Right ventricle myocardium superior (tissue), 1 donor: ENCODE measurements at places on chromosomes 2 and 18.

DNA sequence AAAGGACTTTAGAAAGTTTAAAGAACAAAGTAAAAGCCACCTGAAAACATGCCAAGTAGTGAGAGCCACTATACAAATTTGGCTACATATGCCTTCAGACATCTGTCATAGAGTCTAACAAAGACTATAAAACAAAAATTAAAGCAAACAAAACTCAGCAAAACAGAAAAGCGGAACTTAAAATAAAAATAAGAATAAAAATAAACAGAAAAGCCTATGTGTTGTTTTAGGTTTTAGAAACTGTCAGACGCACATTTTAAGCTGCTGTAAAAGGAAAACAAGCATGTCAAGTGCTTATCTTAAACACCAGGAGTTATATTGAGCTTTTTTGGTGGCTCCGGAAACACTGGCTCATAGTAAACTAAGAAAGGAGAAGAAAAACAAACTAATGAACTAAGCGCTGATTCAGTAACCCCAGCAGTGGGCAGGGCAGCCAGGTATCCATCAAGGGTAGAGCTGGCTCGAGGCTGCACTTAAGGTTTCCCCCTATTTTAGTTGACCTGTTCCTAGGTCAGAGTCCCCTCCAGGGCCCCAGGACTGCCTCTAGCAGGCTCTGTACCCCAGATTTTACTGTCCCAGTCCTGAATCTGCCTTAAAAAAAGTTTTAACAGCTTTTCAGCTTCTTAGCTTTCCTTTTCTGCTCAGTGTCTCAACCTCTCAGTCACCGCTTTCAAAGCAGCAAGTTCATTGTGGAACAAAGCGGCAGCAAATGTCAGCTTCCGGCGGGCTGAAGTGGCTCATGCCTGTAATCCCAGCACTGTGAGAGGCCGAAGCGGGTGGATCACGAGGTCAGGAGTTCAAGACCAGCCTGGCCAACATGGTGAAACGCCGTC lies 15.4 kb upstream of the RMC1 start:
- no peak for DNase-seq

DNA sequence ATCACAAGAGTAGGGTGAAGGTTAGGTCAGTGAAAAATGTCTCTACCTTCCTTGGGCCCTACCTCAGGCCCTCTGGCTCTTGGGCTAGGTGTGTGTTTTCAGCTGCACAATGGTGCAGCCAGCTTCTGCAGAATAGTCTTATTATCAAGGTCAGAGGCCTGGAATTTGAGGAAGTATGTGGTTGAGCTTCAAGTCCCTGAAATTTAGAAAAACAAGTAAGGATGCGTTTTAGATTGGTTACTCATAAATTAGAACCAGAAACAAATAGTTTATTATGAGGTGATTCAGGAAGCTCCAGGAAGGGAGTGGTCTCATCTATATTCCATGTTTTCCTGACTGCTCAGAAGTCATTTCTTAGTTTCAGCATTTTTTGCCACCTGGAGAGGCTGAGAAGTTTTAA lies 204.2 kb upstream of the CELF4 start:
- DNase-seq, result no peak

GRCh38 chr2:230798769-230799399 lies 65.9 kb upstream of the ITM2C start:
- no peak for DNase-seq

DNA sequence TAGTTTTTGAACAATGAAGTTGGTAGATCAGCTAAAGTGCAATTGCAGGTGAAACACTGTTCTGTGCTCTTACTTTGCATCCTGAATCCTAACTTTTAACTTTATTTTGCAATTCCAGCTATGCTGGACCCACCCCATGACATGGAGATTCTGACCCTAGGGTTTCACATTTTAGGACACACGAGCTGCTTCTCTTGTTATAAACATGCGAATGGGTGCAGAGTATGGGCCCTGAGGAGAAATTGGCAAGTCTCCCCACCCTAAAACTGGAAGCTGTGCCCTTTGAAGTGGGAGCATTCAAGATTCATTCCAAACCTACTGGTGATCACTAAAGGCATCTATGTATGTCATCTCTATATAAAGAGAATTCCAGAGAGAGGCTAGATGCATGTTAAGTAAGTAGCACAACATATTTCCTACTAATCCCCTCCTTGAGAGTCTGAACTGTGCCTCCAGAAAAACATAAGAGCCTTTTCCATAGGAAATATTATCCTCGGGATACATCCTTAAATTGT lies 794.3 kb upstream of the ZEB2 start:
- DNase-seq, result no peak

DNA sequence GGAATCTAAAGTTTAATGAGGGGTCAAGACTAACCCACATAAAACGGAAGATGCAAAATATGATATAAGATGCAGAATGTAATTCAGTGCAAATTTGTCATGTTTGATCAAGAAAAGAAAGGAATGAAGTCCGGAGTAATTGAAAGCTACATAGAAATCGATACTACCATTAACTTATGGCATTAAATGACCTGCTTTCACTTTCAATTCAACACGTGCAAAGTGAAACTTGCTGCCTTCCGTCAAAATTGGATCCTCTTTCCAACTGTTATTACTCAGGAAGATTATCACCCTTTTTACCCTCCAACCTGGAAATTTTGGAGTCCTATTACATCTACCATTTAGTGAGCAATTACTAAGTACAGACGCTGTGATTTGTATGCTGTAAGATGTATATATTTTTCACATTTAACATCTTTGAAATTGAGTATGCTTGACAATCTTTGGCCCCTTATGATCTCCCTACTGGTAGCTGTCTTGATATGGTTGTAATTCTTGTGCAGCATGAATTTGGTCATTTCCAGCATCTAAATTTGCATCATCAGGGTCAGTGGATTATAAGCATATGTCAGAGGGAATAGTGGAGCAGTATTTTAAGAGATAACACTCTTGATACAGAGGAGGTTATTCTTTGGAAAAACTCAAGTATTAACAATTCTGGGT lies 18.6 kb downstream of the UNC80 start:
- no peak for DNase-seq

GRCh38 chr2:70946832-70947442 lies 11.2 kb downstream of the ATP6V1B1 start:
- DNase-seq, result no peak

DNA sequence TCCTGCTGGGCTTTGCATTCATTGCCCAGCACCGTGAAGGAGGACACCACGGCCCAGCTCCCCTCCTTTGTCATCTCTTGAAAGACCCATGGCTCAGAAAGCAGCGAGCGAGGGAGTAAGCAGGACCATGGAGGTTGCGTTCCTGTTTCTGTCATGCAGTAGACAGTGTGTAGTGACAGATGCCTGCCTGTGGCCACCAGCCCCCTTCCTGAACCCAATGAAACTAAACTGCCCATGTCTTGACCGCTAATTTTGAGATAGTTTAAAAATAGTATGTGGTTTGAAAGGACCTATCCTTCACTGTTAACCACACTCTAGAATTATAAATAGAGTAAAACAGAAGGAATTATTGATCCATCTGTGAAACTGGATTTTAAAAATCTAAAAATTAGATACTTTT lies 88.2 kb downstream of the ASAP2 start:
- no peak for DNase-seq

- DNase-seq, result no peak
Measured at GRCh38 chr2:151423760-151424159, 14.1 kb downstream of the RIF1 start.

- no peak for DNase-seq
Measured at GRCh38 chr2:3216841-3217495, 160.7 kb downstream of the EIPR1 start.

DNA sequence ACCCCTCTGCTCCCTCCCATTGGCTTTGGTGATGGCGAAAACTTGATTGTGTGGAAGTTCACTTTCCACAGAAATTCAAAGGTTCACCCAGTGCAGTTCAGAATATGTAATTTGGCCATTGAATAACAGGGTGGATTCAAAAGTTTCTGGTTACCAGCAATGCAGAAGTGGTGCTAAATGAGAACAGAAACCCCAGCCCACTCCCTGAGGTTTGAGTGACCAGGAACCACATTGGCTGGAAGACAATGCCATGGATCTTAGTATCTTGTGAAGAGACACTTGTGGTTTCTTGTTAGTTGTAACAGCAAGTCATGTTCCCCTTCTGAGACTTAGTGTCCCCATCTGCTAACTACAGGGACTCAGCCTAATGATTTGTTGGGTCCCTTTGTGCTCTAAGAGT lies 49.8 kb downstream of the QPCT start:
- no peak for DNase-seq

DNA sequence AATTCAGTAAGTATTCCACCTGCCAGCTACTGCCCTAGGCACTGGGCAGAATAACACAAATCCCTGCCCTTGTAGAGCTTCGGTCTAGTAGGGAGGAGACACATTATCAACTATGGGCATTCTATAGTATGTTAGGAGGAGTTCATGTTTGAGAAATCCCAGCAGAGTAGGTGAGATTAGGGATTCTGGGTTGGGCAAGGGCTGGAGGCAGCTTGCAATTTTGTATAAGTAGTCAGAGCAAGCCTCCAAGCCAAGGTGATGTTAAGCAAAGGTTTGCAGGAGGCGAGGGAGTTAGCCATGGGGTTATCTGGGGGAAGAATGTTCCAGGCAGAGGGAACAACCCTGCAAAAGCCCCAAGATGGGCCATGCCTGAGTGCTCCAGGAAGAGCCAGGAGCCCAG lies 187.9 kb upstream of the HS6ST1 start:
- DNase-seq, result no peak

DNA sequence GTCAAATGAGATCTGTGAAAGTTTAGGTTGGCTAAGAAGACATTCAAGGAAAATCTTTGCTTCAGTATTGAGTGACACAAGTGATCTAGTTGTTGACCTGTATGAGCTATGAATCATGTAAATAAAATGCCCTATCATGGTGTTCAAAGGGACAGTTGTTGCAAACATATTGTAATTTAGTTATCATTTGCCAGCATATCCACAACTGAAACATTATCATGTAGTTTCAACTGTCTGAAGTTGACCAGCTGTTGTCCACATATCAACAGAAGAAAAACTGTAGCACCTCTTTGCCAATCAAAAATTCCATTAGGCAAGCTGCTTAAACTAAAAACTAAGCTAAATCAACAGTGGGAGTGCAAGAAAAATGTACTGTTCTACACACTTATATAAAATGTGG lies 527.1 kb upstream of the NRXN1 start:
- DNase-seq, result no peak

DNA sequence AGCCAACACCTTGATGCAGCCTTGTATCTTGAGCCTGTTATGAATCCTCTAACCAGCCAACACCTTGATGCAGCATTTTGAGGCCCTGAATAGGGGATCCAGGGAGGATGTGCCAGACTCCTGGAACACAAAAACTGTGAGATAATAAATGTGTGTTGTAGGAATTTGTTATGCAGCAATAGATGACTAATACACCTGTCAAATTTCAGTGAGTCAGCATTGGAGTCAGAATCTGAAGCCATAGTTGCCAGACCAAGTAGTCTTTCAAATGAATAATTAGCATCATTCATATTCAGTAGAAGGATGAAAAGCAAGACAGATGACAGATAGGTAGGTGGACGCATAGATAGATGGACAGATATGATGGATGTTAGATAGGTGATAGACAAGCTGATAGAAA lies 942.5 kb upstream of the SLC39A10 start:
- DNase-seq, result no peak

- no peak for DNase-seq
Measured at GRCh38 chr18:11480692-11481091, 128.7 kb upstream of the SLC35G4 start.

GRCh38 chr2:25160376-25160775 lies 8.0 kb downstream of the POMC start:
- no peak for DNase-seq

DNA sequence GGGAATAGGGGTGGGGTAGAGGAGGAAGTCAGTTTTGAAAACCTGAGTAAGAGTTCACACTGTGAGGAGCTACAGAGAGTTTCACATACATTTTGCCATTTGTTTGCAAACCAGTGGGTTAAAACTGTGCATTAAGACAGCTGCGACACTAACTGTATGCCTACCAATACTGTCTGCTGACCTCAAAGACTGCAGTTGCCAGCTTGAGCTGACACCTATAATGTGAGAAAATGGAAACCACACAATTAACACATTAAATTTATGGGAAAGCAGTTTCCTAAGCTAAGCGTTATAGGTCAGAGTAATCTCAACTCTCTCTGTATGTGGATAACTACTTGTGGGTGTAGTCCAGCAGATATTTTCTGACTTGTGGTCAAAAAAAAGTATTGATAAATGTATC lies 756.6 kb upstream of the GCFC2 start:
- no peak for DNase-seq

DNA sequence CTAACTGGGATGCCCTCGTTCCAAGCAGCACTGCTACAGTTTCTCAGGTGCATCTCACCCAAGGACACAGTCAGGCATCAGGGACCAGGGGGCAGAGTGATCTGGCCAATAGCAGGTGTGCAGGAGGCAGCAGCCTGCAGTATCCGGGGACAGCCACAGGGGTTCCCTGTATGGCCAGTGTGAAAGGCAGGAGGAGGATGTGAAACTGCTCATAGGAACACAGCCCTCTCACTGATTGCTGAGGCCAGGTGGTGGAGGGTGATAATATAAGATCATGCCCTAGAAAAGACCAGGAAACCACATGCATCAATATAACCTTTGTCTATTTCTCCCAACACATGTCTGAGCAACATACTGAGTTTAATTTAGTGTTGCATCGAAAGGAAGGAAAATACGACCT lies 112.7 kb upstream of the TACR1 start:
- DNase-seq, result no peak
